ENCODE measurements at places on chromosomes 2 and 18.

GRCh38 chr18:74500372-74500771 lies 4.2 kb downstream of the CNDP2 start:
- no peak for DNase-seq

DNA sequence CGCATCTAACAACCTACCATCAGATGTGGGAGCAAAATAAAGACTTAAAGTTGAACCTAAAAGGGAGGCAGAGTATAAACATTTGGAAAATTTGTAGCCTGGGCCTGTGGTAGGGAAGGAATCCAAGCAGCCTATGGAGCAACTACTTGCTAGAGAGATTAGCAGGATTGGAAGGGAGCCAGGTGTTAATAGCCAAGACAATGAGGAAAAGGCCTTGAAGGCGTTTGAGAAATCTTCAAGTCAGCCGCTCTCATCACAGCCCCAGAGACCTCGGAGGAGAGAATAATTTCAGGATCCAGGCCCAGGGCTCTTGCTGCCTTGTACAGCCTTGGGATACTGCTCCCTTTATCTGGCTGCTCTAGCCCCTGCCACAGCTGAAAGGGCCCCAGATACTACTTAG lies 219.7 kb downstream of the THSD7B start:
- DNase-seq = no peak

- no peak for DNase-seq
These were observed 65.8 kb downstream of the SGPP2 start for GRCh38 chr2:222490131-222490530.

GRCh38 chr2:42052702-42053481 lies 5.1 kb downstream of the PKDCC start:
- no peak for DNase-seq

- no peak for DNase-seq
These were observed 242.4 kb upstream of the SALL3 start for GRCh38 chr18:78737006-78737915.

GRCh38 chr2:9093324-9093723 lies 89.8 kb upstream of the MBOAT2 start:
- no peak for DNase-seq

DNA sequence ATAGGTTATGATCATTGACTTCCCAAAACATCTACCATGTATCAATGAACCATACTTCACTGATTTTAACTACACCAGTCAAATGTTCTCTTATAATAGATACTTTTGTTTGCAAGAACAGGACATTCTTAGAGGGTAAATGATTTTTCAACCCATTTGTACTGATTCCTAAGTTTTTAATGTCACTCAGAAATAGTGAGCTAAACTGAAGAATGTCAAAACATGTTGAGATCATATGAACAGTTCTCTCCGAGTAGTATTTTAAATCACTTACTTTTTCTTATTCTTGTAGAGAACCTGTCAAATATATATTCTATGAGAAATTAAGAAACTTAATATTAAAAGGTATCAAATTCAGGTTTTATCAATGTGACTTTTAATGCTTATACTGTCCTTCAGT lies 1362.9 kb upstream of the SLC39A10 start:
- DNase-seq = no peak

DNA sequence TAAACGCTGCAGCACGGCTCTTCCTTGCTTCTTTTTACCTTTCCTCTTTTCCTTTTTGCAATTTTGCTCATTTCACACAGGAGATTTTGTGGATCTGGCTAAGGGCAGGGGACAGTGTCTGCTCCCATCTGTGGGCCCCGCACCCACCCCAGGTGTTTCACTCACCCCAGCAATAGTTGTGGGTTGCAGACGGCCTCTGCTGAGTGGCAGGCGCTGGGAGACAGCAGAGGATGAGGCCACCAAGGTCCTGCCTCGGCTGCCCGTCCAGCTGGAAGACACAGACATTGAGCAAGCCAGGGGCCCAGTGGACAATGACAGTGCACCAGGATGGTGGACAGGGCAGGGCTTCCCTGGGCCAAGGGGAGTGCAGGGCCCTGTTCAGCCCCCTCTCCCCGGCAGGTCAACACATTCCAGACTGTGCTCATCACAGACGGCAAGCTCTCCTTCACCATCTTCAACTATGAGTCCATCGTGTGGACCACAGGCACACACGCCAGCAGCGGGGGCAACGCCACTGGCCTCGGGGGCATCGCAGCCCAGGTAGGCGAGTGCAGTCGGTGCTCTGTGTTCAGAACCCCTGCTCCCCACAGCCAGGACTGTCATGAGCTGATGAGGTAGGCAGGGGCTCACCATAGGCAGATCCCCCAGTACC lies 35.0 kb downstream of the SNED1 start:
- no peak for DNase-seq

DNA sequence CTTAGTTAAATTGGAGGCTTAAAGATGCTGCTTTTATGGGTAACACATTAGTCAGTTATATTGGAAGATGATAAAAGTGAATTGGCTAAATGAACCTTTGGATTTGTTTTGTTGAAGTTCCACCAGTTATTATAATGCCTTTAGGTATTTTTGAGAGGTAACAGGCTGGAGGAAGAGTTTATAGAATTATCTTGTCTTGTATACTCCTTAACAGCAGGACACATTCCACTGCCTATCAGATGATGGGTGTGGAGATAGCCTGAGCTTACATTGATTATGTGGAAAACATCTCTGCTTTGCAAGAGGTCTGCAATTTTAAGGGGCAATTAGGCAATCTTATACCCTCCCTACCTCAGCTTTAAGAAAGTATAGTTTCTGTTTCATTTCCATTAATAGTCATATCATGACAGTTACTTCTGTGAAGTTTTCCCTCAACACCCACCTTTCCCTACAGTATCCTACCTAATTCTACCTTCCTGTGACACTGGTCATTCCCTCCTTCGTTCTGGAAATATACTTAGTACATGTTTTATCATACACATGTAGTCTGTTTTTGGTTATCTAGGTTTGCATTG lies 403.7 kb upstream of the SPRED2 start:
- no peak for DNase-seq

DNA sequence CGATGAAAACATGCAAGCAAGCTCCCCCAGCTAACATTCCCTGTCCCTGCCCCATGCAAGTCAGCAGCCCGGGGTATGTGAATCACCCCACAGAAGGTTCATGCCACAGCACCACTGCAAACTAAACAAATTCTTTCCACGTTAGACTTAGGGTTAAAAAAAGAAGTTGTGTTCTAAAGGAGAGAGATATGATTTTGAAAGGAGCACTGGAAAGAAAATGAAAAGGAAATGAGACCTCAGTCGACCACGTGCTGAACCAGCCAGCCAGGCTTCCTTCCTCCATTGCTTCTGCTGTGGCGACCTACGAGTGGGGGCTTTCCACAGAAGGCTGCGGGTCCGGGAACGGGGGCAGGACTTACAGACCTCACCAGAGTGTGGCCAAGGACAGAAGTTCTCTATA lies 52.0 kb downstream of the ARL4C start:
- DNase-seq = peak; percentile 76

DNA sequence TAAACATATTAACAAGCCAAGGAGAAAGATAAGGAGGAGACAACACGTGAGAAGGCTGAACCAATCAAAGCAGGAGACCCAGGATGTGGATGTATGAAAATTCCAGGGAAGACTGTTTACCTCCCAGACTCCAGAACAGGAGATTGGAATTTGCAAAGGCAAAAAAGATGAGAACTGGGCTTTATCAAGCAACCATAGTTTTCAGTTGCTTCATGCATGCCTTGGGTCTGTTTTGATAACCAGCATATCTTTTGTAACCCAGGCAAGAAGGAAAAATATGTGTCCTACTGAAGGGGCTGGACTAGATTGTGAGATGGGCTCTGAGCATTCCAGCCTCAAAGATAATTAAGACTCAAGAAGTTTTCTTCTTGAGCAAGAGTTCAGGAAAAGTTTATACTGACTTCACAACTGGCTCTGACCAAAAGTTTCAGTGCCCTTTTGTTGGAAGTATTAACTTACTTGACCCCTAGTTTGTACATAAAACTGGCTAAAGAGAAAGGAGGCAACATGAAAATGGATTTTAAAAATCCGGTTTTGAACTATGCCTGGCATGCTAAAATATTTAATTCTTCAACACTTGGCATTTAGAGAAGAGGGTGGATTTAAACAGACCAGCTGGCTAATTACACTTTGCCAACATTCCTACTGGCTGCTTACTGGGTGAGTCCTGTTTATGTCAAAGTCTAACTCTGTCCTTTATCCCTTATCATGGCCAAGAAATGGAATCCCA lies 79.3 kb upstream of the CD28 start:
- peak; percentile 51 for DNase-seq

GRCh38 chr2:207692206-207693065 lies 19.0 kb upstream of the CCNYL1 start:
- DNase-seq = no peak

- DNase-seq = no peak
These were observed 307.7 kb upstream of the CCDC68 start for GRCh38 chr18:55266981-55267380.

DNA sequence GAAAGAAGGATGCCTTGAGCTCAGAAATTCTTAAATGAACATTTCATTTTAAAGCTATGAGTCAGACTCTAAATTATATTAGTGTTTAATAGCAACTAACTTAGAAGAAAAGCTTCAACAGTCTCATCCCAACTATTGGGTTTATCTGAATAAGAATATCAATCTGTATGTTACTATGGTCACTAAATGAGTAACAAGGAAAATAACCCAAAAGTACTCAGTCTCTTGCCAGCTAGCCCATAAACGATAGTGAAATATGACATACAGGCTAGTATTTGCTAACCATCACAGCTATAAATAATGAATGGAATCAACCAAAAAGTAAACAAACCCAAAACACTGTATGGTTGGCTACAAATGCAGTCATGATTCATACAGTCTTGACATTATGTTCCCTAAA lies 174.9 kb downstream of the RAB3GAP1 start:
- peak; percentile 80 for DNase-seq

DNA sequence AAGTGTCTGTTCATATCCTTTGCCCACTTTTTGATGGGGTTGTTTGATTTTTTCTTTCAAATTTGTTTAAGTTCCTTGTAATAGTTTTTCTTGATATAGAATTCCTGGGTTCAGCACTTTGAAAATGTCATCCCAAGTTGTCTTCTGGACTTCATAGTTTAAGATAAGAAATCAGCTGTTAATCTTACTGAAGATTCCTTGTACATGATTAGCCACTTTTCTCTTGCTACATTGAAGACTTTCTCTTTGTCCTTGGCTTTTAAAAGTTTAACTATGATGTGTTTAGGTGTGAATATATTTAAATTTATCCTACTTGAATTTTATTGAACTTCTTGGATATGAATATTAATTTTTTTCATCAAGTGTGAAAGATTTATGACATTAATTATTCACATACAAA lies 387.2 kb upstream of the CWC22 start:
- DNase-seq = no peak

DNA sequence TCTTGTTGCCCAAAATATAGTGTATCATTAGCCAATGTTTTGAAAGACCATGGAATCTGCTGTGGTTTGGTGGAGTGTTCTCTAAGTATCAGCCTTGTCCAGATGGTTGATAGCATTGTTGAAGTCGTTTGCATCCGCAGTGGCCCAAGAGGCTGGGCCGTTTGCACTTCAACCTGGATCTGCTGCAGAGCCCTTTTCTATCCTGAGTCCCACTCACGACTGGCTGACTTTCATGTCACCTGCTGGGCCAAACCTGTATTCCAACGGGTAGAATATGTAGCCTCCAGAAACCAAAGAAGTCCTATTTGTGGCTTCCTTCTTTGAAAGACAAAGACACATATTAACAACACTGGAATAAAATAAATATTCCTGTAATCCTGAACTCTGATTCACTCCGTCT lies 1154.1 kb downstream of the RPIA start:
- no peak for DNase-seq

GRCh38 chr2:68225119-68225632 lies 27.2 kb downstream of the PPP3R1 start:
- no peak for DNase-seq

DNA sequence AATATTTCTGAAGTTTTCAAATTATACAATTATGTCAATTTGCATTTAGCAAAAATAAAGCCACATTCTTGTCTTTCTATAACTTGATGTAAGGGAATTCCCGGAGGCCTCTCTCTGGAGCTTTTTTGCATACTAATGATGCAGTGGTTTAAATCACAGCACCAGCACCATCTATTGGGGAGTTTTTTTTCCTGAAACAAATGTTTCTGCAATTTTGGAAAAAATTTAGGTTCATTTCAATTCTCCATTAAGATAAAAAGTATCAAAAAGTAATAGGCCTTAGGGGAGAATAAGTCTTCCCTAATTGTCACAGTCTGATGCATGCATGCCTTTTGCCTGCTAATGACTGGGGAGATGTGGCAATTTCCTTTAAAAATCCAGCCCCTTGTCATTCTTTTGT lies 13.5 kb downstream of the CBLN2 start:
- DNase-seq = no peak

GRCh38 chr18:47263150-47263429 lies 11.6 kb upstream of the SKOR2 start:
- DNase-seq = no peak

GRCh38 chr2:178250429-178250828 lies 56.1 kb downstream of the OSBPL6 start:
- DNase-seq = no peak

DNA sequence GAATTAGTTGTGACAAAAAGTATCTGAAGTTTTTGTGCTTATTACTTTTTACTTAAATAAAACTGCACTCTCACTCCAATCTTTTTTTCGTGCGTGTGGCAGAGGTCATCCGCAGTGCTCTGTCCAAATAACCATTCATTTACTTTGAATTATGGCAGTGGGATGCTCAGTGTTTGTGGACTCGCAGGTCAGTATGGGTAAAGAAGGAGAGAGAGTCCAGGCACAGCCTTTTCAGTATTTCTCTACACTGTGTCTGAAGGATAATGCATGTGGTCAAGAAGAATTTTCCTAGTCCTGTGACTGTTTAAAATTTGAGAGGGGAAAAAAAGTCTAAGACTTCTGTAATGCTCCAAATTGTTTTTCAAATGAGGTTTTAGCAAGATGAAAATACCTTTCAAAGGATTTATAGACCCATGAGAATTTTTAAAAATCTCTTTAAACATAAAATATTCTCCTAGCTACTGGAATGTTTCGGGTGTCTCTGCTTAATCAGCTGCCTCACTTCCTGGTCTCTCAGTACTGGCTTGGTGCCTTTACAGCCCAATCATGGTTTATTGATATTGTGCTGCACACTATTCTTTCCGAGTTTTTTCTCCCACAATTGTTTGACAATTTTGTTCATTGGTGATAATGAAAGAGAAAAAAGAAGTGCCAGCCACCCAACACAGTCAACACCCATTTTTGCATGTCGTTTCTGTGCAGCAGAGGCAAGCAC lies 453.2 kb downstream of the PTPRM start:
- no peak for DNase-seq

- DNase-seq = no peak
These were observed 18.1 kb upstream of the GCFC2 start for GRCh38 chr2:75728614-75729419.

DNA sequence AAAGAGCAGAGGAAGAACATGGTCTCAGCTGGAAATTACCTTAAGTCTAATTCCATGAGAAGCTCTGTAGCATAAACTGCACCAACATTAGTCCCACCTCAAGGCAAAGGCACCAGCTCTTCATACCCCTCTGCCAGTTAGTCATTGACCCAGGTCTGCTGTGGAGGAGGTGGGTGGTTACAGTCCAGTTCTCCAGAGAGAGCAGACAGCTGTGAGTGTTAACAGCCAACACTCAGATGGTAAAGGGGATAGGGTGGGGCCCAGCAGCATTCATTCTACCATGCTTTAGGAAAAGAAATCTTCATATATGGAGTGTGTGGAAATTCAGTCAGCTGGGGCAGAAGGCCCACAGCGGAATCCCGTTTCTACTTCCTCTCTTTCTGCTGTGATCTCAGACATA lies 159.7 kb upstream of the FBXO11 start:
- DNase-seq = no peak
